NCI-H1930 (cell line): ENCODE measurements at places on chromosomes 2 and 18.

DNA sequence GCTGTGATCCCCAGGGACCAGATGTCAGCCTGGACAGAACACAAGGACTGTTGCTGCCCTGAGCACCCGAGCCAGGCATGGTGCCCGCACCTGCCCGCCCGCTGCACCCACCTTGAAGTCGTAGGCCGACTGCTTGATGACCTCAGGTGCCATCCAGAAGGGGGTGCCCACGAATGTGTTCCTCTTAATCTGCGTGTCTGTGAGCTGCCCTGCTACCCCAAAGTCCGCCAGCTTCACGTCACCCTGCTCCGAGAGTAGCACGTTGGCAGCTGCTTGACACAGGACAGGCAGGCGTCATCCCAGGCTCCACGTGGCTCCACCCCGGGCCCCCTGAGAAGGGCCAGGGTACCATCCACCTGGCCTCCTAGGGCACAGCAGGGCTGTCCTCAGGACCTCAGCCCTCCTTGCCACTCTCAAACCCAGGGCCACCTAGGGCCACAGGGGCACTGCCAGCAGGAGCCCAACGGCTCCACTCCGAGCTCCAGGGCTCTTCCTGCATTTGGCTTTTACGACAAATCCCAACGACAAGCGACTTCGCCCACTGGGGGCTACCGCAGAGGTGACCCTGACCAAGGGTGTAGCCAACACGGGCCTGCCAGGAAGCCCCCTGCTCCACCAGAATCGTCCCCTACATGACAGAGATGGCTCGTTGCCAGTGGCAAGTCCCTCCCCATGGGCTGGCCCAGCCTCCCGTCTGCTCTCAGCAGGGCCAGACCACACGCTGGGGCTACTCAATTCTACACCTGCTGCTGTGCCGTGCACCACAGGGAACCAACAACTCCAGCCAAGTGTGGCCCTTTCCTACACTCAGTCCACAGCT lies 9.0 kb downstream of the STK25 start:
- DNase-seq: no peak

DNA sequence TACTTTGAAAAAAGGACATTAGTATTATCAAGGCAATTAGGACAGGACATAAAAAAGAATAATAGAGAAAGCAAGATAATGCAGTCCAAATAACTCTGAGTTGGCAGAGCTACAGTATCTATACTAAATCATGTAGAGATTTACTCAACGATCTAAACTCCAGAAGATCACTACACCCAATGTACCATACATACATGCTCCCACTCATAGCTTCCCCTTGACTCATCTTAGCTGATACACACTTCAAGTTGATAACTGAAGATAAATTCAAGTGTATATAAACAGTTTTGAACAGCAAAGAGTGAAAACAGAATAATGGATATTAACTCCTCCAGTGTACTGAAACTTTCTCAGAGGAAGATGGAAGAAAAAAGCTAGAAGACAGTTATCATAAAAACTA lies 78.5 kb downstream of the SESTD1 start:
- DNase-seq: no peak

GRCh38 chr18:79789901-79790890 lies 7.5 kb upstream of the KCNG2 start:
- no peak for DNase-seq

DNA sequence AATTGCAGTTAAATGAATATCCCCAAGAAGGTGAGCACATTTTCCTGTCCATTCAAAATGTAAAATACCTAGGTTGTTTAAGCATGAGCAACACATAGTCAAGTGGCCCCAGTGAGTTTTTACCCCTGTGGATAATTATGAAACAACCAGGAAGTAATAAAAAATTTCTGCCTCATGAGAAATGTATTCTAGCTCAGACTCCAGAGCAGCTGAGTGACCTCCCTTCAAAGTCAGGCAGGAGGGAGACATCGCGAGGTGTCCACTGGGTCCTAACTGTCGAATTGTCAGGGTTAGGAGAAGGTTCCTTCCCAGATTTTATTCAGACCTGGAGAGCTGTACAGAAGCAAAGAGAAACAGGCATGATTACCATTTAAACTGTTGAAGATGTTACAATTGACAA lies 416.6 kb upstream of the SMIM21 start:
- DNase-seq: no peak

DNA sequence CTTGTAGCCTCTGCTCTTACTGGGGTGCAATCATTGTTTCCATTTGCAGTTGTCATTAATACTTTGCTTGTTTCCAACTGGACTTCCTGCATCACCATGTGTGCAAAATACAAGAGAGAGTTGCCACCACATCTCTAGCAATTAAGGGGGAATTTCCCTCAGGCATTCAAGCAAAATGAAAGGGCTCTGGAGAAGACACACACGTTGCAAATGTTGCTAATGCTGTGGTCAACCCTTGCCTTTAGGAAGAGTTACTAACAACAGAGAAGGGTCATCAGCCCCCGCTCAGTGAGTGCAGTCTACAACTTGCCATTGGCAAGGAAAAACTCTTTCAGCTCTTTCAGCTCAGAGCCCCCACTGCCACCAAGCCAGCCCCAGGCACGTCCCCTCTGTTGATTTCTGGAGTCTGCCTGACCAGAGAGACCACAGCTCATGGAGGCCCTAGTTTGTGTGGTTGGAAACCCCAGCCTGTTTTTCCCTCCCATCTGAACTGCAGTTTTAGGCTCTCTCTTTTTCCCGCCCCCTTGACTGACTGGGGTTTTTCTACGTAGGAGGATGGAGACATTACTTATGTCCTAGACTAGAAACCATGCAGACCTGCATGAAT lies 25.9 kb upstream of the GPR45 start:
- DNase-seq: no peak

GRCh38 chr2:161228511-161229240 lies 68.4 kb downstream of the TANK start:
- DNase-seq: no peak

DNA sequence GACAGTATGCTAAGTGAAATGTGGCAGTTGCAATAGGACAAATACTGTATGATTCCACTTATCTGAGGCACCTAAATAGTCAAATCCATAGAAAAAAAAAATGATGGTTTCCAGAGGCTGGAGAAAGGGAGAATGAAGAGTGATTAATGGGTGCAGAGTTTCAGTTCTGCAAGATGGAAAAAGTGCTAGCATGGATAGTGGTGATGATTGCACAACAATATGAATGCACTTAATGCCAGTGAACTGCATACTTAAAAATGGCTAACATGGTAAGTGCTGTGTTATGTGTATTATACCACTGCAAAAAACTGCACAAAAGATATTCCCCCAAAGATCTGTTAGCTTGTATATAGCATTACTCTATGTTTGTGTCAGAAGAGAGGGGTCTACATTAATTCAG lies 185.4 kb downstream of the INHBB start:
- DNase-seq: no peak

DNA sequence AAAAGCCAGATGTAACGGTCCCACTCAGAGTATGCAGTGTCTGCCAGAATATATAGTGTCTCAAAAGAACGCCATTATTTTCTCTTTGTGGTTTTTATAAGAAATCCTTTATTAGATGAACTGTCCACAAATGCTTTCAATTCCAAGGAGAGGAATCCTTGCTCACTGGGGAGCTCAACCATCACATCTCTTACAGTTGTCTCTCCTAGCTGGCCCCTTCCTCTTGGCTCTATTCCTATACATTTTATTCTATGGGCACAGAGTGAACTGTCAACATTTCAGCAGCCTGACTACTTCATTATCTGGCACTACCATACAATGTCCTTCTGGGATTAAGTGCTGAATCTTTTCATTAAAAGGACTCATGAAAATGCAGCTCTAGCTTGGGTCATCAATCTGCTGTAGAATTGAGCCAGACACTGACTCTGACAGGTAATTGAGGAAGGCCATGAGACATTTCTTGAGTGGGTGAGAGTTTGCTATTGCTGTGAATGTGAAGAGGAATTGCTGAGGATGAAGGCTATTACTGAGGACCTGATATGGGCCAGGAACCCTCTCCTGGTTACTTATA lies 96.5 kb upstream of the THOC1 start:
- no peak for DNase-seq

- DNase-seq: no peak
Observed at GRCh38 chr2:25738383-25739343, 65.3 kb upstream of the DTNB start.

GRCh38 chr18:56314396-56314795 lies 324.0 kb downstream of the TXNL1 start:
- no peak for DNase-seq

DNA sequence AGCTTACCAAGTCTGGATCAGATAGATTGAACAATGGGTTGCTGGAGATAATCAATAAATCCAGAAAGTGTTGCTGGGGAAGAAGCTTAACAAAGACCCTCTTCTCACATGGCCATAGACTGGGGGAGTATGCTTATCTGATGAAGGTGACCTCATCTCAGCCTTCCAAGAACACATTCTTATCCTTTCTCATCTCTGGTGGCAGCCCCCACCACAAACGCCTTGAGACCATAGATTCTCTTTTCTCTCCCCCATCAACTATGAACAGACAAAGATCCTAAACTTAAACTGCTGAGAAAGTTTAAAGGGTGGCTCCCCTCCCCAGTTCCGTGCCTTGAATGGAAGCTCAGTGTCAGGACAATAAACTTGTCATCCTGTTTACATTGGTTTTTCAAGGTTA lies 428.7 kb upstream of the TRIB2 start:
- no peak for DNase-seq

DNA sequence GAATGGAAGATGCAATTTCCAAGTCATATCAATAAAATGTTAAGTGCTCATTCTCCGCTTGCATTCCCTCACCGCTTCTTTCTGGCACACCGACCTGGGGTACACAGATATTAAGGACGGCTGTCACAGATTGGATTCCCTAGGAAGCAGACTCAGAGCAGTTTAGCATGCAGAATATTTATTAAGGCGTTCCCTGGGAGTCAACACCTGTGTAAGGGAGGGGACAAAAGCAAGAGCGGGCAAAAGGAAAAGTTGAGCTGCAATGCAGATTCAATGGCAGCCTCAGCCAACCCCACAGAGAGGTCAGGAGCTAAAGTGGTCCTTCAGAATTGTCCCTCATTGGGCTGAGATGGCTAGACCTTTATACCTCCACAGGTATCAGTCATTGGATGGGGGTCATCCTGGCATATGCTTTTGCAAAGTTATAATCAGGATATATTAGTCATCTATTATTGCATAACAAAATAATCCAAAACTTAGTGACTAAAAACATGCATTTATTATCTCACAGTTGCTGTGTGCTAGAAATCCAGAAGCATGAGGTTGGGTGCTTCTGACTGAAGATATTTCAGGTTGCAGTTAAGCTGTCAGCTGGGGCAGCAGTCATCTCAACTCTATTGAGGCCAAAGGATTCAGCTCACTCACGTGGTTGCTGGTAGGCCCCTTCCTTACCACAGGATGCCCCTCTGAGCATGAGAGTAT lies 27.0 kb upstream of the INO80D start:
- no peak for DNase-seq

GRCh38 chr2:45255563-45255962 lies 246.3 kb upstream of the SIX2 start:
- DNase-seq: no peak

- DNase-seq: no peak
Observed at GRCh38 chr2:26195040-26195984, 22.4 kb downstream of the GAREM2 start.

- DNase-seq: no peak
Observed at GRCh38 chr18:63149302-63149587, 170.3 kb downstream of the BCL2 start.

DNA sequence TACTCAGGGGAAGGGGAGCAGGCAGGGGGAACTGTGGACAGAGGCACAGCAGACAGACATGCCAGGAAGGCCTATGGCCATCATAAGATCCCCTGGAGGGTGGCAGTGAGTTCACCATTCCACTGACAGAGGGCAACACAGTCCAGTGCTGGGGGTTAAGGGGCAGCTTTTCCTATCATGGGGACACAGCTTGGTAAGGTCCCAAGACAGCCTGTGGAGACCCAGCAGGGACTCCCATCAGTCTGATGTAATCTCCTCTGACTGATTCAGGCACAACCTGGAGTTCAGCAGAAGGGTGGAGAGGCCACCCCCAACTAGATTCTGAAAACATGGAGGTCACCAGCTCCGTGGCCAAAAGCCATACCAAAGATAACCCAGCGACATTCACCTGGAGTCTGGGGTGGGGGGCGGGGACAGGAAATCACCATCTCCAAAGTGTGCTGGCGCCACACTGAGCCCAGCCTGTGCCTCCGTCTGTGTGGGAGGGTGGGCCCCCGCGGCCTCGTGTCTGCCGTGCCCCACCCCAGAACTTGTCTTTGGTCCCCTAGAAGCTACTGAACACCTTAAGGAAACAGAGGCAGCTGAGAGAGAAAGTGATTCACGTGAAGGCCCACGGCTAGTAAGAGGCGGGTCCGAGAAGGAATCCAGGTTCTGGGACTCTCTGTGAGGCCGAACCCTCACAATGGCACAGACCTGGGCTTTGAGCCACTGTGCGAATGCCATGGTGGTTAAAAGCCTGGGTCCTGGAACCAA lies 28.6 kb downstream of the DNMT3A start:
- no peak for DNase-seq
